Caco-2 (cell line): ENCODE measurements at places on chromosomes 11 and 22. TPM values are rescaled to one million over a fixed set of nuclear protein-coding genes. Genes with fewer than 3 reads are reported as not detected.

DNA sequence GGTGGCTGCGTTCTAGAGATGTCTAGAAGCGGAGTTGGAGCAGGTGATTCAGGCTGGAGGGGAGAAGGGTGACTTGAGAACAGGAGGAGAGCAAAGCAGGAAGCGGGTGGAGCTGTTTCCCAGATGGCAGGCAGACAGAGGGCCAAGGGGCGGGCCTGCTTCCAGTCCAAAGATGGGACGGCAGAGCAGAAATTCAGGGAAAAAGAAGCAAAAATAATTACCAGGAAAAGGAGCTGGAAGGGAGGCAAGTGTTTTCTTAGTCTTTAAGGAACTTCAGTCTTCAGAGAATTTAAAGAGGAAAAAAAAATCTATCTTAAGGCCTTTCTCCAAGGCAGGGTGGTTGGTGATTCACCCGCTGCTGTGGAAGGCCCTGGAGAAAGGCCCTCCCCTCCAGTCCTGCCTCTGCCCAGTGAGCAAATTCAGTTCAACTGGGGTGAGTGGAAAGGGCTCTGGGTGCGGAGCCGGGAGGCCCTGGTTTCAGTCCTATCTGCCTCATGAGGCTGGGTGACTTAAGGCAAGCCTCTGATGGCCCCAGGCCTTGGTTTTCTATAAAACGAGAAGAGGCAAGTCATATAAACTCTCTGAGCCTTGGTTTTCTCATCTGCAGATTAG lies 4.5 kb upstream of the CREB3L1 start:
- DNase-seq = no peak

- peak; percentile 98 for DNase-seq
These were observed 128.3 kb downstream of the TEAD1 start for GRCh38 chr11:12802418-12803085.

GRCh38 chr22:47304191-47304831 lies 541.9 kb downstream of the TBC1D22A start:
- no peak for DNase-seq

SCARF2 gene
- total RNA-seq = 0.58 and 0.73 TPM in 2 replicates

GRCh38 chr11:74673693-74674360 lies 57.4 kb downstream of the CHRDL2 start:
- no peak for DNase-seq

CSF2RB gene
- not detected in 2 replicates for total RNA-seq

DNA sequence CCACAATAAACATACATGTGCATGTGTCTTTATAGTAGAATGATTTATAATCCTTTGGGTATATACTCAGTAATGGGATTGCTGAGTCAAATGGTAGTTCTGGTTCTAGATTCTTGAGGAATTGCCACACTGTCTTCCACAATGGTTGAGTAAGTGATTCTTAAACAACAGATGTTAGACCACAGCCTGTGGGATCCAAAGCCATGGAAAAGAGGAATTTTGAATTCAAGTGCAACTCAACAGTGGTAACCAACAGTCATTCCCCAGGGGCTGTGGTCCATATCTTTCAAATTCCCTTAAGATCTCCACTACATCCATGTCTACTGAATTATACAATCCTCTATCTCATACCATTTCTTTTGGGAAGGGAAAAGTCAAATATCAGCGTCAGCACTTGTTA lies 321.5 kb downstream of the LARGE1 start:
- DNase-seq = no peak

DNA sequence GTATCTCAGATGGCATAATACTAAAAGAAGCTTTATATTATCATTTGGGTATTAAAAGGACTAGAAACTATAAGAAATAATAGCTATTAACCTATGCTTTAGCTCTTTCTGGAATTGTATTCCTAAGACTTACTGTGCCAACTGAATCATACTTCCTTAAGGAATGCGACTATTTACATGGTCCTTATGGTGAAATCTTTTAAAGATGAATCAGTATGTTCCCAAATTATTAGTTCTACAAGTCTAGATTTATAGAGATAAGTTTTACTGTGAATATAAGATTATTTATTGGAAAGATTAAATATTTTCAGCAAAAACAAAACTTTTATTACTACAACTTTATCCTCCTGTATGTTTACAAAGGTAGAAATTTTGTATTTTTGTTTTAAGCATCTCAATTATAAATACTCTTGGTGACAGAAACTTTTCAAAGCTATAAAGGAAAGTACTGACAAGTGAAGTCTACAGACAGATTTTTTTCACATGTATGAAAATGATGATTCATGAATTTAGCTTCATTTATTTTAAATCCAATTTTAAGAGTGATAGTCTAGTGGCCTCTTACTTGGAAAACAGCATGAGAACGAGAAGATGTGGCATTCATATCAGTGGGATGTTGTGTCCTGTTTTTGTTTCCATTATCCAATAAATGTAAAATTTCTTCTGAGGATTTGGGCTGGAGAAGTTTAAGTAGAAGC lies 17.8 kb downstream of the KIF18A start:
- DNase-seq = no peak

DNA sequence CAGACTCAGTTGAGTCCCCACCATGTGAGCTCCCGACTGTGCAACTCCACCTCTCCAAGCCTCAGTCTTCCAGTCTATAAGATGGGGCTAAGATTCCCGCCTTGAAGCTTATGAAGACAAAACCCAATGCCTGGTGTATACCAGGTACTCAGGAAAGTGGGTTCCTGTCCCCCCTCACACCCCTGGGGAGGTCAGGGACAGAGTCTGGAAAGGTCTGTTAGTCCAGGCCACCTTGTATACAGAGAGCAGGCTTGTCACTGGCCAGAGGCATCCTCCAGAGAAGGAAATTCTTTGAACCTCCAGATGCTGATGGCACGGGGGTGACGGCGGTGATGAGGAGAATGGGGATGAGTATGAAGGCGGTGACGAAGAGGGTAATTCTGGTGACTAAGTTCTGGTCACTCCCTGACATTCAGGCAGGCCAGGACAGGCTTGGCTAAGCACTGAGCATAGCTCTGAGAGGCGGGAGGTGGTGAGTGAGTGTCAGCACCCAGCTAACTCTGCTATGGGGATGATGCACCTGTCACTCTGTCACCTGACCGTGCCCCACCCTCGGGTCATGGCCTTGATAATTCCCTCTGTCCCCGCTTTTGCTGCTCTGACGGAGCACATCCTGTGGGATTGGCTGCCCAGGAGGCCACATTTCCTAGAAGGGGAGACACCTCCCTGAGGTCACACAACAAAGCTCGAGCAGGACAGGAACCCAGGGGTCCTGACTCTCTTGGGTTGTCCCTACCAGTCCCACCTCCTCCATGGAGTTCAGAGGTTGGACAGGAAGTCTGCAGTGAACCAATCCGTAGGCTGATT lies 30.9 kb upstream of the CSNK1E start:
- no peak for DNase-seq

GRCh38 chr11:102610200-102610599 lies 14.9 kb downstream of the MMP20 start:
- no peak for DNase-seq

DNA sequence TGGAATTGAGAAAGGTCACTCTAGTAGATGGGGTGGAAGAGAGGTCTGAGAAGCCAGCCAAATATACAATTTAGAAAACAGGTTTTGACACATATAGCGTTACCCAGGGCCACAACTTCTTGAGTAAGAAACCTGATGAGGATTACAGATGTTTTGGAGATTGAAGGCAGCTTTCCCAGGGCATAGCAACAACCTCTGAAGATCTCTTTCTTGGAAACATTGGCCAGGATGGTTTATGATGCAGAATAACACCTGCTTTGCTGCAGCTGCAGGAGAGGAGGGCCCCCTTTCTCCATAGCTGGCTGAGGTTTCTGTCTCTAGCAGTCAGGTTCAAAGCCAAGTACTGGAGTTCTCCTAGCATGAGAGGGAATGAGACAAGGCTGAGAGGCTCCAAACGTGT lies 75.1 kb upstream of the NUP50 start:
- no peak for DNase-seq

UCP3 gene
- total RNA-seq = 0.84 and 1.2 TPM in 2 replicates

GRCh38 chr11:117428186-117428855 lies 100.7 kb downstream of the CEP164 start:
- DNase-seq = no peak

DNA sequence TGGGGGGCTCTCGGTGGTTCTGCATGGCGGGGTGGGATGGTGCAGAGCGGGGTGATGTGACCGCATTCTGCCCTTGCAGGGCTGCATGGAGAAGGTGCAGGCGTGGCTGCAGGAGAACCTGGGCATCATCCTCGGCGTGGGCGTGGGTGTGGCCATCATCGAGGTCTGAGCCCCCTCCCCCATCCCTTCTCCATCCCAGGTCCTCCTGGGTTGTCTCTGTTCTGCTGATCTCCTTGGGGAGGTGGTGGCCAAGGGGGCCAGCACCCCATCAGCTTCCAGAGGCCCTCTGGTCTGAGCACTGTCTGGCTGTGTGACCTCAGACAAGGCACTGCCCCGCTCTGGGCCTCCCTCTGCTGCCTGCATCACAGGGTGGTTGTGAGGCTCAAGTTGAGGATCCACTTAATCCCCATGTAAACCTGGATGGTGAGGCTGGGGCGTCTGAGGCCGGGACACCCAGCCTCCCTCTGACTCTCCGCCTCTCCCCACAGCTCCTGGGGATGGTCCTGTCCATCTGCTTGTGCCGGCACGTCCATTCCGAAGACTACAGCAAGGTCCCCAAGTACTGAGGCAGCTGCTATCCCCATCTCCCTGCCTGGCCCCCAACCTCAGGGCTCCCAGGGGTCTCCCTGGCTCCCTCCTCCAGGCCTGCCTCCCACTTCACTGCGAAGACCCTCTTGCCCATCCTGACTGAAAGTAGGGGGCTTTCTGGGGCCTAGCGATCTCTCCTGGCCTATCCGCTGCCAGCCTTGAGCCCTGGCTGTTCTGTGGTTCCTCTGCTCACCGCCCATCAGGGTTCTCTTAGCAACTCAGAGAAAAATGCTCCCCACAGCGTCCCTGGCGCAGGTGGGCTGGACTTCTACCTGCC lies 53.3 kb downstream of the CD82 start:
- DNase-seq = peak; percentile 26

DNA sequence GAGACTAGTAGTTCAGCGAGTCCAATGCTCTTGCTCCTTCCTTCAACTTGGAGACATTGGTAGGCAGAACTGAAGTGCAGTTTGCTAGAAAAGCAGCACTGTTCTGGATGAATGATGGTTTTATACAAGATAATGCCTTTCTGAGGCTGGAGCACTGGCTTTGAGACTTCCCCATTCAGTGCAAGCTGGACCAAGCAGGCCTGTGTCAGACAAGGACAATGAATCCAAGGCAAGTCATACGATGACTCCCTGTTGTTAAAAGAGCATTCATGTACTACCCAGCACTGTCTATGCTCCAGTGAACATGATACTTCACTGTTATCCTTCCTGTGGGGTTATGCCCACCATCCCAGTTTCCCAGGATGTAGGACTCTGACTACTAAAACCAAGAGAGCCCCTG lies 242.3 kb upstream of the RAG2 start:
- no peak for DNase-seq

GRCh38 chr11:20351136-20351535 lies 12.4 kb upstream of the HTATIP2 start:
- no peak for DNase-seq

GRCh38 chr11:831118-831864 lies 1.5 kb upstream of the CD151 start:
- no peak for DNase-seq

OVCH2 gene
- total RNA-seq = 0.34 TPM in 1 of 2 replicates, not detected in the other

DNA sequence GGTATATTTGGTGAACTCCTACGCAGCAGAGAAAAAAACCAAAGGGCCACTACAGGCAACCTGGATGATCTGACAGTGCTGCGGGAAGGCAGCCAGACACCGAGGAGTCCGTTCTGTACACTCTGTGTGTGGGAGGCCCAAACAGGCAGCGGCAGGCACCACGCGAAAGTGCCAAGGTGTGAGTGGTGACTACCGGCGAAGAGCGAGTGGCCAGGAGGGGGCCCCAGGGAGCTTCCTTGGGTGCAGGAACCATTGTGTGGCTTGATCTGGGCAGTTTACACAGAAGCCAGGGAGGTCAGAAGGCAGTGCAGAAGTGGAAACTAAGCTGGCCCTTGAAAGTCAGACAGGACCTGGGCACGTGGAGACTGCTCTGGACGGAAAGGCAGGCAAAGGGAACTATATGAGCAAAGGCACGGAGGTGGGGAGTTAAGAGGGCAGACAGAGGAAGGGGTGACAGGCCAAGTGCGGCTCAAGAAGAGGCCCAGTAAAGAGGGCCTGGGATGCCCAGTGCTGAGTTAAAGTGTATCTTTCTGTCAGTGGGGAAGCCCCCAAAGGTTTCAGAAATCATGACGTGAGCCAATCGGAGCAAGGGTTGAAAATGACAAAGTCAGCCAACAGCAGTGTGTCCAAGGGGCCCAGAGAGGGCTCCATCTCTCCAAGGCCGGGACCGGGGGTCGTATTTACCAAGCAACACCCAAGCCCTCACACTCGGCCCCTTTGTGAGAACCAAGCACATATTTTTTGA lies 10.6 kb downstream of the TMEM184B start:
- DNase-seq = peak; percentile 49

GRCh38 chr11:128845334-128845780 lies 21.7 kb downstream of the KCNJ1 start:
- no peak for DNase-seq

KRTAP5-5 gene
- not detected in 2 replicates for total RNA-seq

DNA sequence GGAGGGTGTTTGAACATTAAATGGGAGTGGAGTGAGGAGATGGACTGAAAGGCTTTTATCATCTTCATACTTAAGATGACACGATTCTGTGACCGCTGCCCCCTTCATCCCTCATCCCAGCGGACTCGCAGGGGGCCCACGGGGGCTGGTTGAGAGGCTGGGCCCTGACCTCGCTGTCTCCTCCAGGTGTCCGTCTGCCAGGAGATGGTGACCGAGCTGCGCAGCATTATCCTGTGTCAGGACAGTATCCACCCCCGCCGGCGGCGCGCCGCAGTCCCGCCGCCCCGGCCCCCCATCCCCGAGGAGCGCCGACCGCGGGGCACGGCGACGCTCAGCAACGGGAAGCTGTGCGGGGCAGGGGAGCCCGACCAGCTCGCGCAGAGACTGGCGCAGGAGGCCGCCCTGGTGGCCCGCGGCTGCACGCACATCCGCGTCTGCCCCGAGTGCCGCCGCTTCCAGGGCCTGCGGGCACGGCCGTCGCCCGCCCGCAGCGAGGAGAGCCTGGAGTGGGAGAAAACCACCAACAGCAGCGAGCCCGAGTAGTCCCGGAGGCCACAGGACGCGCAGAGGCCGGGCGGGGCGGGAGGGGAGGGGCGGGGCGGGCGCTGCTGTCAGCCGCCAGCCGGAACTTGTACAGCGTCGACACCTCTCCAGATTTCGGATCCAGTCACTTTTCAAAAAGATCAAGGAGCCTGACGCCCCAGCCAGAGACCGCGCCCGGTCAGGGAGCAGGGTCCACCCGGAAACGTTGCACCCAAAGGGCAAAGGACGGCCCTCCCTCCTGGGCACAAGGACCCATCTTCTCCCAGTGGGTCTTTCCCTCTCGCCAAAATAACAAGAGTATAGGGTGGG lies 38.0 kb upstream of the TBCEL start:
- peak; percentile 72 for DNase-seq

SLC35E4 gene
- 0.27 and 0.74 TPM in 2 replicates for total RNA-seq

DNA sequence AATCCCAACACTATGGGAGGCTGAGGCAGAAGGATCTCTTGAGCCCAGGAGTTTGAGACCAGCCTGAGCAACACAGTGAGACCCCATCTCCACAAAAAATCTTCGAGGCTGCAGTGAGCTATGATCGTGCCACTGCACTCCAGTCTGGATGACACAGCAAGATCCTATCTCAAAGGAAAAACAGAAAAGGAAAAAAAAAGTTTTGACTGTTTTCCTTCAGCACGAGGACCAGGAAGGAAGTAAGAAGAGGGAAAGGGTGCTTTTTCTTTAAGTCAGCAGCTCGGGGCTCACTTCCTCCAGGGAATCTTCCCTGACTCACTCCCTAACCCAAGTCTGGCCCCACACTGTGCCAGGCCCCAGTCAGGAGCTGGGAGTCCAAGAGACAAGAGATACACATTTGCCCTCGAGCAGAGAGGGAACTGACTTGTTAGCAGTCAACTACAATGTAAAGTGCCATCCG lies 14.2 kb downstream of the ARRB1 start:
- DNase-seq = no peak
